ENCODE measurements at places on chromosomes 11 and 22.
A peak's percentile ranks its signal among the peaks of the same experiment; 100 is the strongest.

GRCh38 chr22:42279425-42280020 is 9.1 kb upstream of the TCF20 start:
- no peak for DNase-seq

GRCh38 chr11:73931039-73931645 is 19.7 kb upstream of the DNAJB13 start:
- peak; percentile 42 for DNase-seq

DNA sequence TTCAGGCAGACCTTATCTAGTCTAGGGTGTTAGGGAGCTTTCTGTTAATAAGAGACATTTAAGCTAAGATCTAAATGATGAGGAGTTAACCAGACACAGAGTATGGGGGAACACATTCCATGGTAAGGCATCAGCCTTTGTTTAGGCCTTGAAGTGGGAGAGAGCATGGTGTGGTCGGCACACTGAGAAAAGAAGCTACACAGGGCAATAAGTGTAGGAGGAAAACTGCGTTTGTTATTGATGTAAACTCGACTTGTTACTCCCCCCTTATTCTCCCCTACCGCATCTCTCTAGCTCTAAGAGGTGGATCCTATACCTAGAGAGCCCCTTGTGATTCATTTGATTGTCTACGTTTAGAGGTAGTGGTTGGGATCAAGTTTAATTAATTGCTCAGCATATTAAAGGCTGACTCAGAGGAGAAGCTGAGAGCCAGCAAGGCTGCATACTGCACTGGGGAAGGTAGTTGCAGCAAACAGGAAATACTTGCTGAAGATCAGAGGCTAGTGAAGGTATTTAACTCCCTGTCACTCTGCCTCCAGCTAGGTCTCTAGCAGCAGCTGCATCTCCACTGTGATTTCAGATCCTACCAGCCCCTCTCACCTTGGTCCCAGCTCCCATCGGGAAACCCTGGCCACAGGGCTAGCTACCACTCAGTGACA is 86.8 kb upstream of the TEAD1 start:
- no peak for DNase-seq

GRCh38 chr11:56577621-56578020 is at the start of gene OR5M10:
Gene OR5M10, minus strand, starts transcription at chr11:56577721. Its CDS starts 0 bp downstream, at chr11:56577721.
- no peak for DNase-seq

DNA sequence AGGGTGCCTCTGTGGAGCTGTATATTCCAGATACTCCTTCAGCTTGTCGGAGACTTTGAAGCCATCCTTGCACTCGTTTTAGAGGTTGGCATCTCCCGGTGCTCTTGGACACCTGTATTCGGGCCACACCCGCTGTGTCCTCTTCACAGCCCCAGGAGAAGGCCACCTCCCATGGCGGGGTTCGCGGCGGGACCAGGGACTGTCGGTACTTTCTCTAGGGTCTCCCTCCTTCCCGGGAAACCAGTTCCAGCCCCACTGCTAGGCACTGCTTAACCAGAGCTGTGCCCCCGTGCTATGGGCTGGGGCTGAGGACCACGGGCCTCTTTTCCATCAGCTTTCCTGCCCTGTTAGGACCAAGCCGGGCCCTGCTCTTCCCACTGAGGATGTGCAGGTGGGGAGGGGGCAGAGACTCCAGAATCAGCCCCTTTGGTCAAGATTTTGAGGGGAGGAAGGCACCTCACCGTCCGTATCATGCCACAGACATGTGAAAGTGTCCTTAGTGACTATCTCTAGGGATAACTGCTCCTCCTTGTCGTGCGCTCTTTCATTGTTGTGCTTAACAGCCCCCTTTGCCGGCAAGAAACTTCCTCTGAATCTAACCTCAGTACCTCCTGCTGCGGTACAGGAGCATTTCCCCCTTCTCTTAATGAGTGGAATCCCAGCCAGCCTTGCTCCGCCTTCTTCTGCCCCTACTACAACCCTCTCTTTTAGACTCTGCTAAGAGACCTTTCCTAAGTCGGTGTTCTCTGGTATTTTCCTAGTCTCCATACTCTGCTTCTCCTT is 1.2 kb upstream of the B3GAT1 start:
- no peak for DNase-seq

GRCh38 chr11:109423466-109424190 is 1.6 kb downstream of the C11orf87 start:
- DNase-seq: no peak

GRCh38 chr11:61056981-61057380 is 45.3 kb upstream of the CD5 start:
- no peak for DNase-seq

GRCh38 chr11:25844811-25845210 is 487.1 kb upstream of the ANO3 start:
- DNase-seq: no peak

DNA sequence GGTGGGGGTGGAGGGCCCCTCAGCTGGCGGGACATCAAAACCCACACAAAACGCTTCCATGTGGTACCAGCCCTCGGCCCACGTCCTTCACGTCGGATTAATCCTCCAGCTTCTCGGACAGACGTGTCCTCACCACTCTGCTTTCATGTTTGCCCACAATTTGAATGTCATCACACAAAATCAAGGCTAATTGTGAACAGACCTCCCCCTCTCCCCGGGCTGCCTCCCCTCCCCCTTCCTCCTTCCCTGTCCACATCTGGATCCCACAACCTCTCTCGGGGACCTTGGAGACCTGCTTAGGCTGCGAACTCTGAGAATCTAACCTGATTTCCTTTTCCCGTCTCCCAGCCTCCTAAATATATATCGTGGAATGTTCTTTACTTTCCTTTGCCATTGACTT is 262.9 kb downstream of the MN1 start:
- DNase-seq: no peak

DNA sequence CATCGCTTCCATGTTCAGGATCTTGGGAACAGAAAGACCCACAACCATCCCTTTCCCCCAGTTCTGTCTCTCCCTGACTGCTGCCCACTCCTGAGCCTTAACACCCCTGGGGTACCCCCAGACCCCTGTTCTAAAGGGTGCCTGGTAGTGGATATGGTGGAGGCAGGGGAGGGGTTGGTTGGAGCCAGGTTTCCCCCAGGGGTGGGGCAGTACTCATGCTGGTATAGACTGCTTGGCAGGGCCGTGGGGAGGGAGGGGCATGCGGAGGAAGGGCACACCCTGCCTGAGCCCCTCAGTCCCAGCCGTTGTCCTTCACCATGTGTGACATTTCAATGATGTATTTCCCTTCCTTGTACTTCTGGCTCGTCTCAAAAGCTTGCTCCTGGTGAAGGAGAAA is 4.0 kb downstream of the YPEL4 start:
- DNase-seq: no peak

GRCh38 chr11:1949302-1949701 is 2.2 kb downstream of the MRPL23 start:
- DNase-seq: no peak

DNA sequence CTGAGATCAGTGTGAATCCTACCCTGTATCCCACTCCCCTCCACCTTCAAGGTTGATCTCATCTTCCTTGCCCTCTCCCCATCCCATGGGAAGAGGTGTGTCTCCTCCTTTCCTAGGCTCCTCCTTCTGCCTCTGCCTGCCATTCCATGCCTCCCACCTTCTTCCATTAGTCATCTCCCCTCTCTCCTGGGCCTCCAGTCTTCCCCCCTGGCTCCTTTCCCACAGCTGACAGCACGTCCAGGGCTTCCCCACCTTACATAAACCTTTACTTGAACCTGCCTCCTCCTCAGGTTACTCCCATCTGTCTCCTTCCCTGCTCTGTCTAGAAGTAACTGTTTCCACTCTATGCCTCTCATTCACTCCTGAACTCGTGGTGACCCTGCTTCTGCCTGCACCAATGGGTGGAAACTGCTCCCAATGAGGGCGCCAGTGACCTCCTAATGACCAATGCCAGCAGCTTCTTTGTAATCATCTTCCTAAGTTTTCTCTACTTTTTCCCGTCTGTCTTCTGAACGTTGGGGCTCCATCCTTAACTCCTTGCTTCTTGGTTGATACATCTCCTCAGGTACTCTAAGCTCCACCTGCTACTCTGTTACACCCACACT is 266.9 kb upstream of the NARS2 start:
- DNase-seq: no peak

DNA sequence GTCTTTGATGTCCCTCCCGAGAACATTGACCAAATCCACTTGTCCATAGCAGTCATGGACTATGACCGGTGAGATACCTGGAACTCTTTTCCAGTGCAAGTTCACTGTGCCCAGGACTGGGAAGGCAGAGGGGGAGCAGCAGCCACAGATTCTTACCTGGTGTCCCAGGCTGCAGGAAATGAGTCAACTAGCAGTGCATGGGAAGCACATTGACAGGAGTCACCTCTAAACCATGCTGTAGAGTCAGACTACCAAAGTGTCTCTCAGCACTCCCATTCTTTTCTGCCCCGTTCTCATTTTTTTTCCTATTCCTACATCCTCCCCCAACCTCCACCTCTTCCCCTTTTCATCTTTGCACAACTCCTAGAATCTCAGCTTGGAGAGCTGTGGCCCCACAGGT is 67.2 kb upstream of the OLFML1 start:
- no peak for DNase-seq

DNA sequence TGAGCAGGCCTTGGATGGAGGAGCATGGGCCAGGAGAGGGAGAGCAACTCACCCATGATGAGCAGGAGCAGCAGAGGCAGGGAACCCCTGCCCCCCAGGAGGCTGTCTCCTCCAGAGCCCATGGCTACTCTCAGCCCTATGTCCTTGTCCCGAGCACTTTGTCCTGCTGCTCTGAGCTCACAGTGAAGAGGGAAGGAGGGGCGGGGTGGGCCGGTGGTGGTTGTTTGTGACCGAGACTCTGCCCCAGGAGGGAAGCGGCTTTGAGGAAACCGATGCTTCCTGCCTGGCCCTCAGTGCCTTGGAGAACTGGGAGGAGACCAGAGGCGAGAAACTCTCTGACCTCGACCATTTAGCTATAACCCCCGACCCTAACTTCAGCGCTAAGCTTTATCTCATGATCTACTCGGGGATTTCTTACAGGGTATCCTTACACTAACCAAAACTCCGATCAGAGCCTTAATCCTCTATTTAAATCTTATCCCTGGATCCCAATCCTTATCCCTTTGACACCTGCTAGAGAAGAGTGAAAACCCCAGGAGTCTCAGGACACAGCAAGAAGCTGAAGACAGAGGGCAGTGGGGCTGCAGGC is at the start of gene ROBO4:
TSS of gene ROBO4 (minus strand) at position 192 of the 589 bp plus-strand sequence. CDS start at position 122, 70 bp downstream.
- no peak for DNase-seq

GRCh38 chr11:4061700-4062099 is 32.9 kb upstream of the RRM1 start:
- DNase-seq: no peak

DNA sequence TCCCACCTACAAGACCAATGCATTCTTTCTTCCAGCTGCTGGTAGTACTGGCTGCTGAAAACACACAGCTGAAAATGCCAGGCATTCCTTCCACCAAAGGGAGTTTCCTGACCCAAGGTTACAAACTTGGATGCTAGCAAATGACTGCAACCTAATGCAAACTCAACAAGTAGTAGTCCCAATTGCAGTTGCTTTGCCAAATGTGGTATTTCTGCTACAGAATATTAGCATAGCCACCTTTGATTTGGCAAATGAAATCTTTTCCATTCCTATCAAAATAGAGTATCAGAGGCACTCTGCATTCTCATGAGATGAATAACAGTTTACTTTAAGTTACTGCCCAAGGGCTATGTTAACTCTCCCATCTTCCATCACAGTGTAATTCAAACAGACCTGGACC is 172.0 kb upstream of the ARHGAP42 start:
- DNase-seq: no peak

DNA sequence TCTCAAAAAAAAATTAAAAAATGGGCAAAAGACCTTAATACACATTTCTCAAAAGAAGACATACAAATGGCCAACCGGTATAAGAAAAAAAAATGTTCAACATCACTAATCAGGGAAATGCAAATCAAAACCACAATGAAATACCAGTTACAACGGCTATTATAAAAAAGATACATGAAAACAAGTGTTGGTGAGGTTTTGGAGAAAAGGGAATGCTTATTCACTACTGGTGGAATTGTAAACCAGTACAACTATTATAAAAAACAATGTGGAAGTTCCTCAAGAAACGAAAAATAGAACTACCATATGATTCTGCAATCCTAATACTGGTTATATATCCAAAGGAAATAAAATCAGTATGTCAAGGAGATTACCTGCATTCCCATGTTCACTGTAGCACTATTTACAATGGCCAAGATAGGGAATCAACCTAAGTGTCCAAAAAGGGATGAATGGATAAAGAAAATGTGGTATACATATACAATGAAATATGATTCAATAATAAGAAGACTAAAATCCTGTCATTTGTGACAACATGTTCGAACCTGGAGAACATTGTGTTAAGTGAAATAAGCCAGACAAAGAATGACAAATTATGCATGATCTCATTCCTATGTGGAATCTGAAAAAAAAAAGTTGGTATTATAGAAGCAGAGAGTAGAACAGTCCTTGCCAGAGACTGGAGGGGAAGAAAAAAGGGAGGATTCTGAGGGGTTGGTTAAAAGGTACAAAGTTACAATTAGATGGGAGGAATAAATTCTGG is 256.9 kb upstream of the PITPNB start:
- DNase-seq: no peak

DNA sequence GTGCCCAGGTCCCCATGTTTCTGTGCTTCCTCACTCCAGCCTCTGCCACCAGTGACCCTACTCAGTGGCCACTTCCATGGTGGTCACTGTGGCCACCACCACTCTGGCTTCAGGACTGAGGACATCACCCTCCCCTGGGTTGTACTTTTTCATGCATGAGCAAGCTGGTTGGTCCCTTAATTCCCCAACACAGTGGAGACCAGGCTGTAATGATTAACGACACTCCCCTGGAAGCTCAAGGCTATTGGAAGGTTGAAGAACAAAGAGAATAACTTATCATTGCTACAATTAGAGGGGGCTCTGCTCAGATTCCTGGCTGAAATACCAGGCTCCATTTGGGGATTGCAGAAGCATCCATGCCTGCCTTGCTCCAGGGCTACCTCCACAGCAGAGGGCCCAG is 10.5 kb downstream of the PLAAT4 start:
- DNase-seq: no peak

DNA sequence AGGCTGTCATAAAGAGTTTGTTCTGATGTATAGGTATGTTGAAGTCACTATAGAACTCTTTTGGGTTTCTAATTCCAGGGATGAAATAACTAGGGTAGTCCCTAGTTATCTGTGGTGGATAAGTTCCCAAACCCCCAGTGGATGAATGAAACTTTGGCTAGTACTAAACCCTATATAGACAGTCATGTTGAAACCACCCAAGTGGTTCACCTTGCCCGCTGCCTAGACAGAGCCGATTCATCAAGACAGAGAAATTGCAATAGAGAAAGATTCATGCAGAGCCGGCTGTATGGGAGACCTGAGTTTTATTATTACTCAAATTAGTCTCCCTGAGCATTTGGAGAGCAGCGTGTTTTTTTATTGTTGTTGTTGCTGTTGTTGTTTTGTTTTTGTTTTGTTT is 23.8 kb upstream of the NUCB2 start:
- no peak for DNase-seq

GRCh38 chr11:116840224-116840745 is 2.9 kb upstream of the APOA1 start:
- DNase-seq: peak; percentile 33

DNA sequence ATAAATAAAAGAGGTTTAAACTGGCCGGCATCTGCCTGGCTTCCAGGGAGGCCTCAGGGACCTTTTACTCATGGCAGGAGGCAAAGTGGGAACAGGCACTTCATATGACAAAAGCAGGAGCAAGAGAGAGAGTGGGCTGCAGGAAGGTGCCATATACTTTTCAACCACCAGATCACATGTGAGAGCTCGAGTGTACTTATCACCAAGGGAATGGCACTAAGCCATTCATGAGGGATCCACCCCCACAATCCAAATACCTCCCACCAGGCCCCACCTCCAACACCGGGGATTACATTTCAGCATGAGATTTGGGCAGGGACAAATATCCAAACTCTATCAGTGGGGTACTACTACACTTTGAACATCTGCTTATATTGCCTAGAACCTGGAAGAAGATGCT is 126.5 kb downstream of the PARVA start:
- no peak for DNase-seq

- DNase-seq: no peak
These were observed 23.7 kb upstream of the CTR9 start for GRCh38 chr11:10727146-10727851.
